ENCODE measurements at places on chromosomes 3 and 15.

- no peak for DNase-seq
Measured at GRCh38 chr15:55518009-55518408, 10.0 kb upstream of the DNAAF4 start.

DNA sequence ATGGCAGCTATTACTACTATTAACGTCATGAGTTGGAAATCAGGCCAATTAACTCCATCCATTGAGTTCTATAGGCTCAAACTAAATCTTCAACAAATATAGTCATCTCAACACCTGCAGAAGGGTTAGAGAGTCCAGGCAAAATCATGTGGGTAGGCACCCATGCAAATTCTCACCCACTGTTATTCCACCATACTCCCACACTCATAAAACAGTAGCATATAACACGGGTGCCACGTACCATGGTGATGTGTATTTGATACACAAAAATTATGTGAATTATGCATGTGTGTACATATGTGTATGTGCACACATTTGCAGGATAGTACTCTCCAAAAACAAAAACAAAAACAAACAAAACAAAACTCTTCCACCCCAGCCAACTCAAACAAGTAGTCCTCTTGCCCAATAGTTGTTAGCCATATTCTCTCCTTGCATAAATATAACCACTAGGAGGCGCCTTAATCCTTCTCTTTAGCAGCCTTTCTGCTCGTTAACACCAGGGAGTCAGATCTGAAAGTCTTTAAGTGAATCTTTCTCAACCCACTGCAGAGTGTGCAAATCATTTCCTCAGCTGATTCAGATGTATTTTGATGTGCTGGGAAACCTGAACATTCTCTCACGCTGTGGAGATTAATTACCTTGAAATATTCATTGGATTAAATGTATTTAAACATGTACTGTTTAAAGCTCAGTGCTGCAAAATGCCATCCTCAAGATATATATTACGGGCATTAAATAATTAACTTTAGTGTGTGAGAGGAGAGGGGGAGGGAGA, 38.0 kb upstream of the COPB2 start:
- no peak for DNase-seq

- DNase-seq: no peak
Measured at GRCh38 chr3:123499322-123499721, 50.4 kb upstream of the ADCY5 start.

GRCh38 chr15:76193934-76194333, 117.3 kb downstream of the ETFA start:
- no peak for DNase-seq

GRCh38 chr3:10804183-10804648, 11.8 kb upstream of the SLC6A11 start:
- DNase-seq: no peak

- DNase-seq: no peak
Measured at GRCh38 chr15:65598468-65598867, 12.5 kb downstream of the INTS14 start.

- no peak for DNase-seq
Measured at GRCh38 chr3:120419797-120420196, 31.0 kb downstream of the FSTL1 start.

GRCh38 chr3:12458901-12459300, 25.4 kb upstream of the TSEN2 start:
- DNase-seq: no peak

DNA sequence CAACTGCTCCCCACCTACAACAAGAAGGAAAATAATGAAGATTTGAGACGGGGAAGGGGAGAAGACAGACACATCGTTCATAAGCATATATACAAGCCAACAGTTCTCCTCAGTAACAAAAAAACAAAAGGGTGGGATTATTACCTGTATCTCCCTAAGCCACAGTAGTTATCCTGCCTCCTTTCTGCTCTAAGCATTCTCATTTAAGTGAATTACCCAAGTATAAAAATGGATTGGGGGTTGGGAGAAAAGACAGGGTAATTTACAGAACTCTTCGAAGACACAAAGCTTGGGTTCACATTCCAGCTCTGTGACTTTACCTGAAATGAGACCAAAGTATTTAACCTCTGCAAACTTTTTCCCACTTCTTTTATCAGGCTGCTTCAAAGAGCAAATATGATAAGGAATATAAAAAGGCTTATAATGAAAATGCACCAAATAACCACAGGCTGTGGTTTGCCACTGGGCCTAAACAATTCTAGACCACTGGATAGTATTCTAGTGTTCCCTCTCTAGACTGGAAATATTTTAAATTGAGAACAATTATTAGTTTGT, 64.4 kb downstream of the UACA start:
- DNase-seq: no peak

DNA sequence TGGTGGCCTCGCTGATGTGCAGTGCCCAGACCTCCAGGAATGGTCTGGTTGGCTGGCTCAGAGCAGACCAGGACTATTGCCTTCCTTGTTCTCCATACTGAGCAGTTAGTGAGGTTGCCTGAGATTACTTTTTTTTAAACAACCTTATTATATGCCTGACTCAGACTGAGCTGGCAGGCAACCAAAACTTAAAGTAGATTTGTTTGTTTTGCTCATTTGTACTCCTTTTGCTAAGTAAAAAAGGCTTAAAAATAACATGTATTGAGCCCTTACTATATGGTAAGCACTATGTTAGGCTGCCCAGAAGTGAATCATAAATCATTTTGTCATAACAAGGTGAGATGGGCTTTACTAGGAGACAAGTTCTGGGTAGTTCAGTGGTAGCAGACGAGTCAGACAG, 92.4 kb downstream of the GHSR start:
- no peak for DNase-seq

- no peak for DNase-seq
Measured at GRCh38 chr15:78082743-78083110, 5.2 kb upstream of the TBC1D2B start.

GRCh38 chr15:38002883-38003477, 68.5 kb downstream of the TMCO5A start:
- DNase-seq: no peak

DNA sequence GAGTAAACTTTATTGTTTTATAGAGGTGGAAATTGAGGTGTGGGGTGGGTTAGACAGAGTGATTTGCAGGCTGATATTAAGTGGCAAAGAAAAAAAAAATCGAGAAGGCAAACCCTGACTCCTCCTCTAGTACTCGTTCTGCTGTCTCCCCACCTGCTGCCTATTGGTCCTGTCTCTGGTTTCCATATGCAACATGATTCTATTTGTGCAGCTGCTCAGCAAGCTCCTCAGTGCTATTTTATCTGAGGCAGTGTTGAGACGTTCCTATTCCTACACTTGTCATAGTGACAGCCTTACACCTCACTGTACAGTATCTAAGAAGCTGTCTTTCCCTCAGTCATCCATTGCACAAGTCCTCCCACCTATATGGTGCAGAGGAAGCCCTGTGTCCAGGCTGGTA, 45.1 kb downstream of the RSL24D1 start:
- no peak for DNase-seq

DNA sequence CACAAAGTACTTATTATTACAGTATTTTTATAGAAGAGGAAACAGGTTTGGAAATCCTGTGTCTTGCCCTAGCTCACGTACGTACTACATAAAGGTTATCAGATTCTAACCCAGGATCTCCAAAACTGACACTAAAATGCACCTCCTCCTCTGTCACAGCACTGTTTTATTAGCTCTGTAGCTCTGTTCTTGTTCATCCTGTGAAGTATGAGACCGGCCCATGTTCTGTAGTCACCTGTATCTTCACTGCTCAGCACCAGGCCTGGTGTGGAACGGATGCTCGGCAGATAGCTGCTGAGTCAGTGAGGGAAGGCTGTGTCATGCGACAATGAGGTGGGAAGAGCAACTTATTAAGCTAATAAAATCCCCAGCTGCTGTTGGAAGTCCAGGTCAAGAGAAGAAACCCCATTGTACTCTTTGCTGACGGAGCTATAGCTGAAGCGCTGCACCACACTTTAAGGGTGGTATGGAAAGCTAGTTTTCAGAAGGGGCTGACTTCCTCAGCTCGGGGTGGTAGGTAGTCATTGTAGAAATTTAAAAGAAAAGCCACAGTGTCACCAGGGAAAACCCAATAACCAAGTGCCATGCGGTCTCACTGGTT, 22.8 kb downstream of the BCL2A1 start:
- no peak for DNase-seq

- no peak for DNase-seq
Measured at GRCh38 chr3:134471521-134472193, 14.1 kb downstream of the ANAPC13 start.

GRCh38 chr3:193910886-193911738, 224.8 kb upstream of the HES1 start:
- no peak for DNase-seq

DNA sequence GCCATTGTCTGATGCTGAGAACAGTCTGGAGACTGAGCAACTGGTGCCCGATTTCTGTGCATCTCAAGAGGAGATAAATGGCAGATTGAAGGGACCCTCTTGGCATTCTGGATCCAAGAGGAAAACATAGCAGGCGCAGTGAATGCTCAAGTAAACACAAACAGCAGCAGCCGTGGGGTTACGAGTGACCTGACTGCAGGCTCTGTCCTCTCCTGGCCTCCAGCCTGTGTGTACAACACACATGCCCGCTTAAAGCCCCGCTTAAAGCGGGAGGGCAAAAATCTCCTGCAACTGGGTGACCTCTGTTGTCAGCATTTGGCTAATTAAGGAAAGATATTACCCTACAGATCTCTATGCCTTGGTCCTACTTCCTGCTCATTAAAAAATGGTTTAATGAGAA, 120.5 kb downstream of the GREM1 start:
- no peak for DNase-seq

DNA sequence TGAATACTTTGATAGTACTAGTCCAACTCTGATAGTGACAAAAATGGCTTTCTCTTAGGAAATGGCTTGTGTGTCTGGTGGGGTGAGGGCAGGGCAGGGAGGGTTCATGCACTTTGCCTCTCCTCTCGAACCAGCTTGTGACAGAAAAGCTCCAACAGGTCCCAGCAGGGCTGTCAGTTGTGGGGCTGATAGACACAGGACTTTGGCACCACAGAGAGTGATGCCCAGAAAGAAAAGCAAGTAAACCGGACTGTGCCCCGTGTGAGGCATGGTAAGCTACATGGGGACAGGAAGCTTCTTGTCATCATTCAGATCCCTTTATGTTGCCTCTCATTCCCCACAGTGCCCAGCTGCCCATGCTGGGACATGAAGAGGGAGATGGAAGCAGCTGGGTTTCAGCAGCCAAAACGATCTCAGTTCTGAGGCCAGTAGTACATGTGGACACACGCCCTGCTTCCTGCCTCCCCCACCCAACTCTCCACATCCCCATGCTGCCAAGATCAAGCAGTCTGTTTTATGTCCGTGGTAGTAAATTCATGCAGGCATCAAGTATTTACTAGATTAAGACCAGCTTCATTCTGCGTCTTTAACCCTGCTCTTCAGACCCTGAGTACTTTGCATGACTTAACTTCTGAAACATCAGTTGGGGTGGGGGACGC, 29.7 kb upstream of the LIPC start:
- DNase-seq: no peak

- no peak for DNase-seq
Measured at GRCh38 chr3:77028005-77028404, 11.9 kb upstream of the ROBO2 start.

- DNase-seq: peak; percentile 40
Measured at GRCh38 chr3:134797057-134797740, 2.1 kb downstream of the EPHB1 start.

GRCh38 chr3:194688946-194689345, 3.3 kb downstream of the FAM43A start:
- no peak for DNase-seq

DNA sequence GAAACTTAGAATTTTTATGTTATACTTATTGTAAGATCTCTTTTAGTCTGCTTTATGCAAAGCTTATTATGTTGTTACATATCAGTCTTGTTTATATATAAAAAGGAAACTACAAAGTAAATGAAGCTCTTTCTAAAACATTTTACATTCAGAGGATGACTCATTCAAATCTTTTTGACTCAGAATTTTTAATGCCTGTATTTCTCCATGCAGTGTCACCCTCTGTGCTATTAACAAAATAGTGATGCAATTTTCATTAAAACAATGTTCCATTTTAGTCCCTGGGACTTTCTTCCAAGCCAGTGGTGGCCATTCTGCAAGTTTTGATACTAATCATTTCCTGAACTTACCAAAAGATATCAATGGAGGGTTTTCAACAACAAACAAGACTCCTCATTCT, 216.1 kb downstream of the NAALADL2 start:
- no peak for DNase-seq

DNA sequence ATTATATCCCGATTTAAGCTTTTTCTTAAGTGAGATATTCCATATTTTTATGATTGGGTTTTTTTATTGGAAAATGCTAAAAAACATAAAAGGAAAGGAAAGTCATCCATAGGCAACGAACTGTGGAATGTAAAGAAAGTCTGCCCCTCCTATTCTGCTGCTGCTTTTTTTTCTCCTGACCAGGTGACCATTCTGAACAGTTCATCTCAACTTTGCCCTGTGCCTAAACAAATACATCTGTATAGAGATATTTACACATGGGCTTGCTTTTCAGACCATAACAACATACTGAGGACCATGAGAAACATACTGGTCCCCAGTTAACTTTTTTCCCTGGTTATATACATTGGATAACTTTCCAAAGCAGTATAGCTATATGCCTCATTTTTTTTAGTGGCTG, 18.9 kb upstream of the MLF1 start:
- DNase-seq: no peak

GRCh38 chr15:45112591-45113379, 1.2 kb downstream of the DUOX2 start:
- DNase-seq: no peak

DNA sequence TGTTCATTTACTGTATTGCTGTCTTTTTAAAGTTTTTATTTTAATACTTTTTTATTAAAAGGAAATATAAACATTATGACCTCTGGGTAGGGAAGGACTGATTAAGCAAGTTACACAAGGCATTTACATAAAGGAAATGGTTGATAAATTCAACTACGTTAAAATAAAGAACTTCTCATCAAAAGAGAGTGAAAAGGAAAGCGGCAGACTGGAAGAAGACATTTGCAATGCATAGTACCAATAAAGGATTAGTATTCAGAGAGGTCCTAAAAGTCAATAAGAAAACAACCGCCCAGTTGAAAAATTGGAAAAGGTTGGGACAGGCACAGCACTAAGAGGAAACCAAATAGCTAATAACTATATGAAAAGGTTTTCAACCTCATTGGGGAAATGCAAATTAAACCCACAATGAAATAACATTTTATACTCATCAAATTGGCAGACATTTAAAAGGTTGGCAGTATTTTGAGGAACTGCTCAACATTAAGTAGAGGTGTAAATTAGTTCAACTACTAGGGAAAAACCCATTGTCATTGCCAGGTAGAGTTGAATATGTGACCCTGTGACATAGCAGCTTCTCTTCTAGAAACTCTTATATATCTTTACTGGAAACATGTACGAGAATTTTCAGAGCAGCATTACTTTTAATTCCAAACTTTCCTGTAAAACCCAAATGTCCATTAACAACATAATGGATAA, 9.5 kb downstream of the PDE8A start:
- DNase-seq: no peak

DNA sequence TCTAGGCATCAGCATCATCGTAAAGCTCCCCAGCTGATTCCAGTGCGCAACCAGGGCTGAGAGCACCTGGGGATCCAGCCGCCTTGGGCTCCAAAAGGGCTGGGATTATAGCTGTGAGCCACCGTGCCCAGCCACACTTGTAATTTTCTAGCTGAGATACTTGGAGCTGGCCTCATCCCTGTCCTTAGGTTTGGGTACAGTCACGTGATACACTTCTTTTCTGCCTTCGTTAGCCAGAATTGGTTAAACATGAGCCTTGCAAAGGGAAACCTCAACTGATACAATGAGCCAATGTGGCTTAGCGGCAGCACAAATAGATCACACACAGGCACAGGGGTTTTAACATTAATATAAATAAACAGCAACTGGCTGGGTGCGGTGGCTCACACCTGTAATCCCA, 69.8 kb upstream of the GCNT3 start:
- DNase-seq: no peak

- no peak for DNase-seq
Measured at GRCh38 chr3:184470551-184470950, 90.7 kb downstream of the CHRD start.
